Inflammatory macrophage treated with lipopolysaccharide for 1 hour (primary cell): ENCODE measurements at places on chromosomes 13 and 19.

DNA sequence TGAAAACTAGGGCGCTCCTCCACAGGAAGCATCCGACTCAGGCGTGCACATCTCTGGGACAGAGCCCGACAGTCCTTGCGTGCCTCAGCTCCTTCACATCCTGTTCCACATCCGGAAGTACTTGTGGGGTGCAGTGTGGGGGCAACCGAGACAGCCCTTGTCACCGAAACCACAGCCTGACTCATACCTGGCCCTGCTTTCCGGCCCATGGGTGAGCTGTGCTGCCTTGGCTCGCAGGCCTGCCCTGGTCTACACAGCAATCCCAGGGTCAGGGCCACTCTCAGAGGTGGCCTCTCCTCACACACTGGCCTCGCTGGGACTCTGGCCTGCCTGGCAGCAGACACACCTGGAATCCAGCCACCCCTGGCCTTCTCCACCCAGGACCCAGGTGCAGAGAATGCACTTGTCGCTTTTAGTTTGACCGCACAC is 100.4 kb downstream of the STK24 start:
- DNase-seq = peak; percentile 71

- DNase-seq = peak; percentile 18
Measured at GRCh38 chr13:39051157-39051556, 12.9 kb downstream of the NHLRC3 start.

DNA sequence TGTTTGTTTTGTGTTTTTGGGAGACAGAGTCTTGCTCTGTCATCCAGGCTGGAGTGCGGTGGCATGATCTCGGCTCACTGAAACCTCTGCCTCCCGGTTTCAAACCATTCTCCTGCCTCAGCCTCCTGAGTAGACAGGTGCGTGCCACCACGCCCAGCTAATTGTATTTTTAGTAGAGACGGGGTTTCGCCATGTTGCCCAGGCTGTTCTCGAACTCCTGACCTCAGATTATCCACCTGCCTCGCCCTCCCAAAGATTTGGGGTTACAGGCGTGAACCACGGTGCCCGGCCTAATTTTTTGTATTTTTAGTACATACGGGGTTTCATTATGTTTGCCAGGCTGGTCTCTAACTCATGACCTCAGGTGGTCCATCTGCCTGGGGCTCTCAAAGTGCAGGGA is 8.3 kb upstream of the ZNF681 start:
- DNase-seq = no peak

DNA sequence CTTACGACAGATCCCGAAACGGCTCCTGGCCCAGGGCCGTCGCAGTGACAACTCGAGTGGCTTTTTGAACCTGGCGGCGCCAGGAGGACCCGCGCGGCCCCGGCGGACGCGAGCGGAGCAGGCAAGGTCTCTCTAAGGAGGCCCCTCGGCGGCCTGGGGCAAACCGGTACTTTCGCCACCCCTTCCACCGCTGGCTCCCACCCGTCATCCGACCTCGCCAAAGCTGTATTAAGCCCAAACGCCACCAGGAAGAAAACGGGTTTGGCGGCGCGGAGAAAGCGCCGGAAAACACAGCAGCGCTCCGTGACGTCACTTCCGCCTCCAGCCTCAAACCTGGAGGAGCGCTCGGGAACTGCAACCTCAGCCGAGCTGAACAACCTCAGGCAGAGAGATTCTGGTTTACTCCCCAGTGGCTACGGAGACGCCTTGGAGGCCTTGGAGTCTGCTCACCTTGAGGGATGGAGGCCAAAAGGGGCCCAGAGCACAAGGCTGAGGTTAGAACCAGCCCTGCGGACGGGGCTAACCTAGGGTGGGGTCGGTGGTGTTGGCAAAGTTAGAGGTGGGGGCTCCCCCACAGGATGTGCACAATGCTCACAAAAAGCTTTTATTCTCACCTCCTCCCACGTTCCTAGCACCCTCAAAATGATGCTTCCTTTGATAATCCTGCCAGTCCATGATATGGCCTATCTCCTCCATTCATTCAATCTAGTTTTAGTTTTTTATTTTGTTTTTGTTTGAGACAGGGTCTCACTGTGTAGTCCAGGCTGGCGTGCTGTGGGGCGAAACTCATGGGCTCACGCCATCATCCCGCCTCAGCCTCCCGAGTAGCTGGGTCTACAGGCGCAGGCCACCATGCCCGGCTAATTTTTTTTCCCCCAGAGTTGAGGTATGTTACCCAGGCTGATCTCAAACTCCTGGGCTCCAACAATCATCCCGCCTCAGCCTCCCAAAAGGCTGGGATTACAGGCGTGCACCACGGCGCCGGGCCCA is at the start of gene ZNF266:
Gene ZNF266, minus strand, starts transcription at position 295 of the 990 bp plus-strand sequence. CDS start 15,484 bp downstream, outside the sequence.
- DNase-seq = peak; percentile 85

DNA sequence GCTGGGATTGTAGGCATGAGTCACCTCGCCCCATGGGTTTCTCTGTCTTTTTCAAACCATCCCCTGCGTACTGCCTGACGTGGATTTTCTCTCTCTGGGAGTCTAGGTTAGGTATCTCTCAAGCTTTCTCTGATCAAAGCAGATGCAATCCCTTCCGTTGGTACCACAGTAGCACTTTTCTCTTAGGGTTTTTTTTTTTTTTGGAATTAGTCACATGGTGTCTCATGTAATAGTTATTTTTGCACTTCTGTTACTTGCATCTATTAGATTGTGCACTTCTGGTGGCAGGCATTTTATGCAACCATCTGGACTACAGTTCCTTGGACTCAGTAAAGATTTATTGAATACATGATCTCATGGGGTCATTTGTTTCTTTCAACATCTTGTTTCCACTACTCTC is 72.1 kb downstream of the GPC6 start:
- DNase-seq = no peak

- DNase-seq = no peak
Measured at GRCh38 chr13:47481536-47481935, 519.5 kb downstream of the SUCLA2 start.

GRCh38 chr19:56066152-56067023 is 54.7 kb downstream of the ZNF787 start:
- peak; percentile 16 for DNase-seq

GRCh38 chr19:3324405-3324856 is 42.0 kb upstream of the NFIC start:
- DNase-seq = peak; percentile 89

DNA sequence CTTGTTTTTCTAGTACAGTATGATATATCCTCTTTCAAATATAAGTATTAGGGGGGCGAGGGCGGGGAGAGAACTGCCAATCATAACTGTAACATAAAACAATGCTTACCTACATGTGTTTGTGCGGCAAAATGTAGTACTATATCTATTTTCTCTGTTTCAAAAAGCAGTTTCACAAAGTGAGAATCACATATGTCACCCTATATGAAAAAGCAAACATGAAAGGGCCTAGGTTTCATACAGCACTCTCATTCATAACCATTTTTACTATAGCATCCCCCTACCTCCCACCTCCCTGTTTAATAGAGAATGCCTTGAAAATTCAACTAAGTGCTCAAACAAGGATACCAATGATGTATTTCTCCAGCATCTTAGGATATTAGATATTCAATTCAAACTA is 5.2 kb downstream of the TGDS start:
- DNase-seq = no peak

GRCh38 chr13:34151885-34152284 is 333.9 kb downstream of the RFC3 start:
- DNase-seq = no peak

GRCh38 chr13:49354719-49355118 is 89.1 kb downstream of the CAB39L start:
- no peak for DNase-seq

GRCh38 chr19:35285095-35285449 is 2.7 kb downstream of the HAMP start:
- DNase-seq = peak; percentile 43

DNA sequence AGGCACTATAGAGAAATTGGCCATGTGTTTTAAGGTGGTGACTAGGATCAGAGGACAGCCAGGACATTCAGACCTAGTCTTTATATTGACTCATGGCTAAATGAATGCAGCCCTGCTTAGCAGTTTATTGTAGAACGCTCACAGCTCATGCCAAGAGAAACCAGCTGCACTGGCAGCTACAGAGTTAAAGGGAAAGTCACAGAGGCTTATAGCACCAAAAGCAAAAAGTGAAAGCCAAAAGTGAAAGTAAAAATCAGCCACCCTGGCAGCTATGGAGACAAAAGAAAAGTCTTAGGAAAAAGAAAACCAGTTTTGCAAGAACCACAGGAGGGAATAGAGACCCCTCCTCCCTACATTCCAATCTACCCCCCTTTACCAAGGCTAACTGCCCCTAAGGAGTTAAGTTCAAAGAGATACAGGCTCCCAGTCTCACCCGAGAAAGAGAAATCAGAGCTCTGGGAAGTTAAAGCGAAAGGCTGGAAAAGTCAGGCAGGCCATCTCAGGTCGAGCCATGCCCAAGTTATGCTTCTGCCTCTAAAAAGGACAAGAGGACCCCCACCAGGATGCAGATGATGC is 99.0 kb downstream of the ZNF429 start:
- no peak for DNase-seq

- no peak for DNase-seq
Measured at GRCh38 chr19:2607712-2608601, 94.5 kb downstream of the GNG7 start.
